GM04504 (cell line): ENCODE measurements at places on chromosomes 16 and 17.

GRCh38 chr17:9402590-9403199 lies 172.9 kb downstream of the STX8 start:
- no peak for DNase-seq

DNA sequence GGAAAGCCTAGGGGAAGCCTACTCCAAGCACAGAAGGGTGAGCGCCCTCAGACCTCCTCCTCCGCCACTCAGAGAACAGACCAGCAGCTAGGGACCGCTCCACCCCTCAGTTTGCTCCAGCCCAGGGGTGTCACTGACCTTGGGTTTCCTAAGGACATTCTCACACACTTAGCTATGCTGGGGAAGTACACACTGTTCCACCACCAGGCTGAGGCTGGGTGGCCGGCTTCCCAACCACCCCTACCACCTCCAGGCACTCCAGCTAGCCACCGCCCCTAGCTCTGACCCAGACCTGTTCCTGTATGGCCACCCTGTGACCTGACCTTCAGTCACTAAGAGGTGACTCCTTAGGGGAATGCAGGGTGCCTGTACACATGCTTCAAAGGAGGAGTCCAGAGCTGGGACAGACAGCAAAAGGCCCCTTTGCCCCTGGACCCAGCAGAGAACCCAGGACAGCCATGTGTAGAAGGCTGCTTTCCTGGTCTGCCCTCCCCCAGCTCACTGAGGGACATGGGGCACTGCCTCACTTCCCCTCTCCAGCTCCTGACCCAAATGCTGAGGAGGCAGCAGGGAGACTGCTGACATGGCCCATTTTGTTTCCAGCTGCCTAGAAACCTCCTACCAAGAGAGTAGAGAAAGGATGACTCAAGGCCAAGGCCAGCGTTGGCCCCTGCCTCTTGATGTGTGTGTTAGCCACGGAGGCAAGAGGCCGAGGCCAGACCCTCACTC lies 6.7 kb downstream of the HSPB9 start:
- DNase-seq: no peak

GRCh38 chr17:17018612-17019429 lies 23.4 kb upstream of the MPRIP start:
- DNase-seq: no peak

DNA sequence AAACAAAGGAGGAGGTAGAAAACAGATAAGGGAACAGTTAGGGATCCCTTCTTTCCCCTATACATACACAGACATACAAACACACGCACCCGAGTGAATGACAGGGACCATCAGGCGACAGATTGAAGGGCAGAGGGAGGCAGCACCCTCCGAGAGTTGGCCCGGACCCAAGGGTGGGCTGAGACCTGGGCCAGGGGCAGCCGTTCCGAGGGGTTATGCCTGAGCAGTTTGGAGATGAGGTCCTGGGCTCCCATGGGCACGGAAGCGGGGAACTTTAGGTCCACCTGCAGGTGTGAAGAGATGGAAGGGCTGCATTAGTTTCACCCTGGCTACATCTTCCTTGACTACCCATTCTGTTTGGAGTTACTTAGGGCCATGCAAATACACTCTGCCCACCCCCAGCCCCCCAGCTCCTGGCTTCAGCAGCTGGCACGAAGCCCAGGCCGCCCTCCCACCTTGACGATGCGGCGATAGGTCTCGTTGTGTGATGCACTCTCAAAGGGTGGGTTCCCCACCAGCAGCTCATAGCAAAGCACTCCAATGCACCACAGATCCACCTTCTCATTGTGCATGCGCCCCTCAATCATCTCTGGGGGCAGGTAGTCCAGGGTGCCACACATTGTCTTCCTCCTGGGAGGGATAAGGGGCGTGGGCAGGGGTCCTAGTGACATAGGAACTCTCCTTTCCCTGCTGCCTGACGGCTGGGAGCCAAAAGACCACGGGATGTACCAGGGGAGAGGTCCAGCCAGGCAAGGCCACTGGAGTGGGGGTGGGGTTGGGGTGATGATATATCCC lies 5.4 kb downstream of the AURKB start:
- DNase-seq: no peak

GRCh38 chr17:80531400-80531799 lies 13.2 kb upstream of the RPTOR start:
- DNase-seq: no peak

DNA sequence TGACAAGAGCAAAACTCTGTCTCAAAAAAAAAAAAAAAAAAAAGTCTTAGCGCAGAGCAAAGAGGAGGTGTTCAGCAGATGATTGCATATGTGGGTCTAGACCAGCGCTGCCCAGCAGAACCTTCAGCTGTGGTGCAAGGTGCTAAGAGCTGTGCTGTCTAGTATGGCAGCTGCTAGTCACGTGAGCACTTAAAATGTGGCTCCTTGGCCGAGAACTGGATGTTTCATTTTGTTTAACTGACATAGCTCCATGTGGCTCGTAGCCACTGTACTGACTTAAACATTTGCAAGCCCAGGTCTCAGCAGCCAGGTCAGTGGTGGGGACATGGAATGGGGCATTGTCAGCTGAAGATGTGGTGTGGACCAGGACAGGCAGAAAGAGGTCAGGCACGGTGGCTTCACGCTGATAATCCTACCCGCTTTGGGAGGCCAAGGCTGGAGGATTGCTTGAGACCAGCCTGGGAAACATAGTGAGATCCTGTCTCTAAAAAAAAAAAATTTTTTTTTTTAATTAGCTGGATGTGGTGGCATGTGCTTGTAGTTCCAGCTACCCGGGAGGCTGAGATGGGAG lies 9.2 kb downstream of the C1QTNF1 start:
- DNase-seq: no peak

DNA sequence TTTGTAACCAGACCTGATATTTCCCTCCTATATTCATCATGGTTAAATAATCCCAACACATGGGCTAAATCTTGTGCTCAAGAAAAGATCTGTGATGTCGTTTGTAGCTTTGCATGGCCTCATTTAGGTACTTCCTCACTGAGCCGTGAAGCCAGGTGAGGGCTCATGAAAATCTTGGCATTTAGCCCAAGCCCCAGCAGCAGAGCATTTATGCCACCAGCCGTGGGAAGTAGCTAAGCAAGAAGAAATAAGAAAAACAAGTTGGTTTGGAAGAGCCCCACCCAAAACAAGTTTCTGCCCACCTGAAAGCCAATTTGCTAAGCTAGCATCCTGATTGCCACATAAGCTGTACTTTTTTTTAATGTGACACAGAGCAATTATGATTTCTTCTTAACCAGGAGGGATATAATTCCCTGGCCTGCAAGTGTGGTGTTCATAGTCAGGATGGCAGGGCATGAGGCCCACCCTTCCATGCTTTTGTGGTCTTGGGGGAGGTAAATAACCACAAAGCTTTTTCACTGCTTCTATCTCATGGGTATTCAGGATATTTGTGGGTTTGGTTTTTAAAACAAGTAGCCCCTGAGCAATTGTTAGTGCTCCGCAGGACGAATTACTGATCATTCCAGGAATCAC lies 10.5 kb downstream of the TMIGD1 start:
- no peak for DNase-seq

- no peak for DNase-seq
Observed at GRCh38 chr17:39223907-39224777, 1.6 kb downstream of the STAC2 start.
